ENCODE measurements at places on chromosomes 16 and 17.
A peak's percentile ranks its signal among the peaks of the same experiment; 100 is the strongest.

- no peak for DNase-seq
Observed at GRCh38 chr16:64409783-64410210, 712.1 kb downstream of the CDH11 start.

DNA sequence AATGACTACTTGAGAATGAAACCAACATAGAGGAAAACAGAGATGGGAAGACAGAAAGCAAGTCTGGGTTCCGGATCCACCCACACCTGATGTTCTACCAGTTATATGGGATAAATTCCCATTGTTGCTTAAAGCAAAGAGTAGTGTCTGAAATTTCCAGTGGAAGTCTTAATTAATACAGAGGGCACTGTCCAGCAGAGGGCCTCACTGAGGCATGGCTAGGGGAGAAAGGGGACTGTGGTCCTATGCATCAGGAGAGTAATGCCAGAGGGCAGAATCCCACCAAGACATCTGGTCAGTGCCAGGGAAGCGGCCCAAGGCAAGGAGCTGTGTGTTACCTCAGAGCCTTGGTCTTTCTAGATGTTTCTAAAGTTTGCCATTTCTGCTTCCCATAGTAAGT is 7.5 kb upstream of the UMOD start:
- DNase-seq: no peak

DNA sequence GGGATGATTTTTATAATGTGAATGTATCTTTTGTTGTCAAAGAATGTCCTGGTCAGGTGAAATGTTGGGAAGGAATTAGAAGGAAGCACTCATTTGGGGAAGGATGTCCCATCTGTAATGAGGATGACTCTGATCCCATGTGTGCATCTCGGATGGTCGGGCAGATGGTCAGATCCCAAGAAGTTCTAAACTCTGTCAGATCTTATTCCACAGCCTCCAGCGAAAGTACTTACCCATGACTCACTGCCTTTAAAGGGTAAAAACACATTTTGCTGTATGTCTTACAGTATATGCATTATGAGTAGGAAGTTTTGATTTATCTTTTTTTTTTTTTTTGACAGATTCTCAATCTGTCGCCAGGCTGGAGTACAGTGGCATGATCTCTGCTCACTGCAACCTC is 548 bp upstream of the KRTAP4-11 start:
- DNase-seq: no peak

- no peak for DNase-seq
Observed at GRCh38 chr17:700504-701094, 14.0 kb downstream of the VPS53 start.

DNA sequence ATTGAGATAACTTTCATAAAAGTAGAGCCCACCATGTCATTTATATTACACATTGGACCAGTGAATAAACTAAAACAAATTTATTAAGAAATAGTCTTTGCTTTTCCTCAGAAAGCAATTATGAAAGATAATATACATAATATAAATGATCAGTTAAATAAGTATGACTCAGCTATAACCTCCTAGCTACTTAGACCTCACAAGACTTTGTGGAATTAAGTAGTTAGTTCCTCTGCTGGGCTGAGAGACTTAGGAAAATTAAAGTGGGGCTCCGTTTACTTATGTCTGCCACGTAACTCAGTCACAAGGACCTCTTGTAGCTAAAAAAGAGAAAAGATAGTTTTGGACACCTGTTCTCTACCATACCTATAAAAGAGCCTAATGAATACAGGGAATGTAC is 76.9 kb downstream of the MRTFB start:
- no peak for DNase-seq

GRCh38 chr16:54336631-54337204 is 50.1 kb upstream of the IRX3 start:
- DNase-seq: no peak

GRCh38 chr16:86430814-86431213 is 79.5 kb upstream of the FOXF1 start:
- DNase-seq: no peak

DNA sequence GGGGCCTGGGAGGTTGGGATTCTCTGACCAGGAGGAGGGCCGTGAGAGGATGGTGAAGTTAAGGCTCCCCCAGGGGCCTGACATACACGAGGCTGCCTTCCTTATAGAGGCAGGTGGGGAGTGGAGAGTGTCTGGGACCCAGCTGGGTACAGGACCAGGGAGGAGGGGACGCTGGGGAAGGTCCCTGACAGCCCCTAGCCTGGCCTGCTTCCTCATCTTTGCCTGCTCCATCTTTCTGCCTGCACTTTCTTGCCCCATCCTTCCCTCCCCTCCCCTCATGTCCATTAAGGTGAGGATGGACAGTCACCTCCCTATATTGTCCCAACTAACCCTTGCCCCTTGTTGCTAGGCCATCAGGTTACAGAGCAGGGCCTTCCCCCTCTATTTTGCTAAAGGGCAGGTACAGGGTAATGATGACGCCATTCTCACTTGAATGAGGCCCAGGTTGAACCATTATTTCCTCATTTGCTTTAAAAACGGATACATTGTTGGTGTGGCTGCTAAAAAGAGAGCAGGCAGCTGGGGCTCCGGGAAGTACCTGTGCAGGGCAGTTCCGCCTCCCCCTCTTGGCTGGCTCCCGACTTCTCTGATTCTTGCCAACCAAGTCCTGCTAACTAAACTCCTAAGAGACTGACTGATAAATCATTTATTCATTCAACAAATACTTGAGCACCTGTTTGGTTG is 1.3 kb downstream of the C17orf99 start:
- DNase-seq: no peak

GRCh38 chr17:67069603-67070136 is 25.3 kb downstream of the CACNG1 start:
- no peak for DNase-seq

GRCh38 chr16:1550069-1550468 is 16.6 kb downstream of the TMEM204 start:
- DNase-seq: peak; percentile 59

DNA sequence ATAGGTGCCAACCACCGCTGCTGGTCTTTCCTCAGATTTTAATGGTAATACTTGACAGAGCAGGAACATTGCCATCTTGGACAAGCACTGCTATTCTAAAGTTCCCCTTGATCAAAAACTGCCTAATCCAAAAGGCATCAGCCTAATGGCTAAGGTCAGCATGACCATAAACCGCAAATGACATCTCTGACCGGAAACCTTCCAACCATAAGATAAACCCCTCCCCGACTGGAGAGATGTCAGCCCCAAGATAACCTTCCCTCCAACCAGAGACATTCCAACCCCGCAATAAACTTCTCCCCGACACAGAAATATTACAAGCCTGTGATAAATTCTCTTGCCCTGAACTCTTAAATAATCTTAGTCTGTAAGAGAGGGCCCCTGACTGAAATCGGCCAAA is 7.4 kb upstream of the DHX40 start:
- no peak for DNase-seq

- DNase-seq: no peak
Observed at GRCh38 chr16:87765473-87765775, 362 bp downstream of the KLHDC4 start.

DNA sequence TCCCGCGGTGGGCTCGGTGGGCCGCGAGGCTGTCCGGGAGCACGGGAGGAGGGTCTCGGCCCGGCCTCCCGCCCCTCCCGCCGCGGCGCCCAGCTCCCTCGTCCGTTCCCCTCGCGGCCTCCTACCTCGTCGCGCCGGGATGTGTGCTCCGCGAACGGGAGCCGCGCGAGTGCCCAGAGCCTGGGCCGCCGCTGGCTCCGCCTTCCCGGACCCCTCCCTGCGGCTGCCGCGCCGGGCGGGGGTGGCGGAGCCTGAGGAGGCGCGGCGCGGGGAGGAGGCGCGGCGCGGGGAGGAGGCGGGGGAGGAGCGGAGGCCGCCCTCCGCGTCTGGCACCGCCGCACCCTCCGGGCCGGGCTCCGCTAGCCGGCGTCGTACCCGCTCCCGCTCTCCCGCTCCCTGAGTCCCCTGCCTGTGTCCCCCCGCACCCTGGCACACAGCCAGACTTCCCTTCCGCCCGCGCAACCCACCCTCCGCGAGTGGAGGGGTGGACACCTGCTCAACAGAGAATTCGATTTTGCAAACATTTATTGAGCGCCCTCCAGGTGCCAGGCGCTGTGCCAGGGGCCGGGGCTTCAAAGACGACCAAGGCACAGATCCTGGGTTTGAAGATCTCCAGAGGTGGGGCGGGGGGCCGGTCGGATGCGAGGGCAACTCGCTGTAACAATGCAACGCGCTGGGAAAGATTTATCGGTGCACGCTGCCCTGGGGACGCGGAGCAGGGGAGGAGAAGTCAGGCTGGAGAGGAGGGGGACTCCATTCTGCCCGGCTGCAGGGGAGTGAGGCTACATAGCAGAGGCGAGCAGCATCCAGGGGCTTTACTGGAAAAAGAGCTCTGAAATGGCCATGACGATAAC is at the start of gene MPP3:
Gene MPP3, minus strand, starts transcription at position 171 of the 854 bp plus-strand sequence. CDS start 1,240 bp downstream, outside the sequence.
- peak; percentile 90 for DNase-seq

DNA sequence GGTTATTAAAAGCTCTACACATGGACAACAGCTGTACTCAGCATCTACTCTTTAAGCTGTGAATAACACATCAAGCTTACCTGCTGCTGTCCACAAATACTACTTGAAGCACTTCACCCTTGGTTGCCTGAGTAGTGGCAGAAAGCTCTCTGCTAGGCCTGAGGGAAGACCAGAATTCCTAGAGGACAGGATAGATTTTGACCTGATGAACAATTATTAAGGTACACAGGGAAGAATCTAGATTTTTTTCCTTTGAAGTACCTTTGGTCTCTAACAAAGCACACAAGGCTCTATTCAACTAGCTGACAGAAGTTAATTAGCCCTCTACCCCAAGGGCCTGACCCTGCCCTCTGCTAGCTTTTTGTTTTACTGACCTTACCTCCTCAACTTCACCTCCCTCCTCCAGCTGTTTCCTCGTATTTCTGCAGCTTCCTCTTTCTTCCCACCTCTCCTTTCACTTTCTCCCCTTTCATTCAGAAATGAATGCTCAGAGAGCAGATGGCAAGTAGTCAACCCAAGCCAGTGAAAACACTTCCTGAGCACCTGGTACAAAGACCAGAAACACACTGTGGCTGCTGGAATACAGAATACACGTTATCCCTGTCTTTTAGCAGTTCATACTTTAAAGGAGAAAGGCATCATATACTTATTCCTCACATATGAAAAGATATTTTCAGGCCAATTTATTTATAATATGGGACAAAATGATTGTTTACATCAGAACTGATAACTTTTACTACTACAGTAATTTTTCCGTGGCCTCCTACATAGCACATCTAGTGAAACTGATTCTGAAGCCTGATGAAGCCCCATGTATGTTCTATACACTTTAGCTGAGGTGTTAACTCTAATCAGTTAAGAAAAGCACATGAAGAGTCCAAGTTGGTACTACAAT is 5.7 kb upstream of the VEZF1 start:
- no peak for DNase-seq

- no peak for DNase-seq
Observed at GRCh38 chr17:53571342-53571741, 251.4 kb upstream of the KIF2B start.

DNA sequence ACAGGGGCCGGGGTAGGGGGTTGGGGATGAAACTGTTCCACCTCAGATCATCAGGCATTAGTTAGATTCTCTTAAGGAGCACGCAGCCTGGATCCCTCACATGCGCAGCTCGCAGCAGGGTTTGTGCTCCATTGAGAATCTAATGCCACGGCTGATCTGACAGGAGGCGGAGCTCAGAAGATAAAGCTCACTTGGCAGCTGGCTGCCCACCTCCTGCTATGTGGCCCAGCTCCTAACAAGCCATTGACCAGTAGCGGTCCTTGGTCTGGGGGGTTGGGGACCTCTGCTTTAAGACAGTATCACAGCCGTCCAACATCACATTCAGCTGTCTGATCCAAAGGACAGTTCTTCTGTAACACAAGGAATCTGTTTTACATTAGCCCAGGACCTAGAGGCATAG is 62.5 kb downstream of the SLC39A11 start:
- DNase-seq: no peak

DNA sequence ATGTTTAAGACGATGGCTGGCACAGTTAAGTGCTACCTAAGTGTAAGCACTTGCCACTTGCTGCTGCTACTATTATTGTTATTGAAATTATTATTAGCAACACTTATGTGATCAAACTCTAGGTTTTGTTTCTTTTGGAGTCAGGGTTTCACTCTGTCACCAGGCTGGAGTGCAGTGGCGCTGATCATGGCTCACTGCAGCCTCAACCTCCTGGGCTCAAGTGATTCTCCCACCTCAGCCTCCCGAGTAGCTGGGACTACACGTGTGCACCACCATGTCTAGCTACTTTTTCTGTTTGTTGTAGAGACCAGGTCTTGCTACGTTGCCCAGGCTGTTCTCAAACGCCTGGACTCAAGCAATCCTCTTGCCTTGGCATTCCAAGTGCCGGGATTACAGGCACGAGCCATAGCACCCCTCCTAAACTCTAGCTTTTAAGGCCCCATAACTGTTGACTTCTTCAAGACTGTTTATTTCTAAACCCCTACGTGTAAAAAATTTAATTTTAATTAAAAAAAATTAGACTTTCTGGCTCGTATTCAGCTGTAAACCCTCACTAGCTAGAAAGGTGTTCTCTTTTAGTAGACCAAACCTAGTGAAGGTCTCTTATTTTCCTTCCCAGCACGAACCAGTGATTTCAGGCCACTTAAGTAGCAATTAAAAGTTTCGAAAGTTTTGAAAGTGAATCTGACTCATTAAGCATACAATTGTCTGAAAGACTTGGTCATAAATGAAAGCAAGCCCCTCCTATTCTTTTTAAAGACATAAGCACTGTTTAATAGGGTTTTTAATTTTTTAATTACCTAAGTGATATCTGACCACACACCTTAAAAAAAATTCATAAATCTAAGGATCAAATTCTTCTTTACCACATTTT is 11.7 kb upstream of the SCNN1B start:
- DNase-seq: no peak
